CD4-positive, alpha-beta T cell (primary cell): ENCODE measurements at places on chromosomes 5 and 9. TPM values are rescaled to one million over a fixed set of nuclear protein-coding genes. Genes with fewer than 3 reads are reported as not detected.

The BTNL3 gene
- not detected for total RNA-seq

The SLC34A3 gene
- total RNA-seq, result not detected

The KIF4B gene
- total RNA-seq, result not detected

The IRX1 gene
- not detected for total RNA-seq

The MCIDAS gene
- not detected for total RNA-seq

The PCDHB15 gene
- total RNA-seq, result not detected

- peaks cover 74% of the 10 kb centered on the region for H3K27me3 ChIP-seq
- no peak overlapping the region for H3K27ac ChIP-seq
- H3K36me3 ChIP-seq, result no peaks in the 10 kb centered on the region
- H3K4me1 ChIP-seq, result peaks cover 46% of the 10 kb centered on the region
Measured at GRCh38 chr9:1051210-1051583, 1.0 kb downstream of the DMRT2 start.

DNA sequence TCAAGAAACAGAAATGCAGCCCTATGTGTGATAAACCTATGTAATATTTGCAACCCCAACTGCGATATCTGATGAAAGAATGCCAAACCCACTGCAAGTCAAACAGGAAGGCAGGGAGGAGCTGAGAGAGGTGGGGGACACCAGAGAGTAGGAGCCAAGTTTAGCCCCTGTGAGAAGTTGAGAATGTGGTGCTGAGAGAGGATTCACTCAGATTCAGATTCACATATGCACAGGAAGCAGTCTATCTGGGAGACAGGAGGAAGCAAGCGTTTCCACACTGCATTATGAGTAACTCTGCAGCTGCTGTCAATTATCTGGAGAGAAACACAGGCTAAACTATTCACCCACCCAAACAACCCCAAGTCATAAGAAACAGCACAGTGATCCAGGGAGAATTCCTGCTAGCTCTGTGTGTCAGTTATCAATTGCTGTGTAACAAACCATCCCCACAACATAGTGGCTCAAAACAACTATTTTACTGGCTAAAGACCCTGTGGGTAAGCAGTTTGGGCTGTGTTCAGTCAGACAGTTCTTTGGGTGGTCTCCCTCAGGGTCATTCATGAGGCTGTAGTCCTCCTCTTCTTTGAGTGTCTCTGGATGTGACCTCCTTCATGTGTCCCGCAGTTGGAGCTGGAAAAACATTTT lies 161.9 kb upstream of the RAI14 start:
- H3K36me3 ChIP-seq, result no peaks in the 10 kb centered on the region
- H3K4me1 ChIP-seq, result peaks cover under 1% of the 10 kb centered on the region
- H3K4me3 ChIP-seq, result no peak overlapping the region
- no peak for DNase-seq

GRCh38 chr5:35938568-35939227 lies at the start of gene CAPSL:
TSS of gene CAPSL (minus strand) at chr5:35938622. CDS start at chr5:35921120, 17,502 bp downstream.
- no peak for DNase-seq
- H3K4me1 ChIP-seq, result no peaks in the 10 kb centered on the region
- no peaks in the 10 kb centered on the region for H3K36me3 ChIP-seq
- no peaks in the 10 kb centered on the region for H3K27me3 ChIP-seq
- H3K4me3 ChIP-seq, result no peak within 1 kb of the TSS
- H3K27ac ChIP-seq, result no peak within 1 kb of the TSS

- H3K36me3 ChIP-seq, result no peaks in the 10 kb centered on the region
- no peak for DNase-seq
- H3K4me3 ChIP-seq, result no peak overlapping the region
Measured at GRCh38 chr9:72257814-72258213, 107.2 kb downstream of the ZFAND5 start.

- no peak for DNase-seq
- H3K36me3 ChIP-seq, result no peaks in the 10 kb centered on the region
- H3K4me3 ChIP-seq, result no peak overlapping the region
- no peaks in the 10 kb centered on the region for H3K4me1 ChIP-seq
- peaks cover 4% of the 10 kb centered on the region for H3K27me3 ChIP-seq
Measured at GRCh38 chr5:116032991-116033390, 719 bp downstream of the ARL14EPL start.

- H3K36me3 ChIP-seq, result no peaks in the 10 kb centered on the region
- DNase-seq, result no peak
- H3K4me3 ChIP-seq, result no peak overlapping the region
- H3K4me1 ChIP-seq, result no peaks in the 10 kb centered on the region
- H3K27ac ChIP-seq, result no peak overlapping the region
- H3K27me3 ChIP-seq, result no peaks in the 10 kb centered on the region
Measured at GRCh38 chr5:133783481-133783880, 171.1 kb upstream of the FSTL4 start.

DNA sequence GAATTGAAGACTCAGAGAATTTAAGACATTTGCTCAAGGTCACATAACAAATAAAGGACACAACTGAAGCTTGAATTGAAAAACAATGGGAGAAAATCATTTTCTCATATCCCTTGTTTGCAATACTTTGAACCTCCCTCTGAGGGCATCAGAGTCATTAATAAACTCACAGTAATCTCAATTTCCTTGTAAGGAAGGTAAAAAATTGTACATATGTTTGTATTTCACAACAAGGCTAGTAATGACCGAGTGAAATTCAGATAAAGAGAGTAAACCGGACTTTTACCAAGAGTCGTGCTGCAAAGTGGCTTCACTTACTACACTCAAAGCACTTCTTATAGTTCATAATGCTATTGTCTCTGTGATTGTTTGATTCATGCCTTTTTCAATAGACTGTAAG lies 665.0 kb downstream of the NR2F1-AS1 start:
- no peaks in the 10 kb centered on the region for H3K4me1 ChIP-seq
- H3K4me3 ChIP-seq, result no peak overlapping the region
- DNase-seq, result no peak
- H3K27me3 ChIP-seq, result no peaks in the 10 kb centered on the region

GRCh38 chr5:165620394-165620793 lies 2115.0 kb downstream of the MAT2B start:
- H3K27ac ChIP-seq, result no peak overlapping the region
- no peak for DNase-seq
- no peaks in the 10 kb centered on the region for H3K36me3 ChIP-seq
- H3K4me1 ChIP-seq, result no peaks in the 10 kb centered on the region
- H3K27me3 ChIP-seq, result no peaks in the 10 kb centered on the region

DNA sequence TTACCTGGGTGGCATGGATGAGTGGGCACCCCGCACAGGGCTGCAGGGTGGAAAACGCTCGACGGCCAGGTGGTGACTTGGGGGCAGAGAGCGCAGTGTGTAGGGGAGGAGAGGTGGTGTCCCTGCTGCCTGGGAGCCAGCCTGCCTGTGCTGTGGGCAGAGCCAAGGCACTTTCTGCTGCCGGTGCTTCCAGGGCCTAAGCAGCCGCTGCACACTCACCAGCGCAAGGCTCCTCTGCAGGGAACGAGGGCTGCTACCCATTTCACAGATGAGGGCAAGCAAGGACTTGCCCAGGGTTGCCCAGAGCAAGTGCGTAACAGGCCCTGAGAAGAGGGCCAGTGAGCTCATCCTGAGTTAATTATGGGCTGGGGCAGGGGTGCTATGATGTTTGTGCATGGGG lies 62.5 kb downstream of the CRB2 start:
- no peaks in the 10 kb centered on the region for H3K4me1 ChIP-seq
- no peaks in the 10 kb centered on the region for H3K27me3 ChIP-seq

DNA sequence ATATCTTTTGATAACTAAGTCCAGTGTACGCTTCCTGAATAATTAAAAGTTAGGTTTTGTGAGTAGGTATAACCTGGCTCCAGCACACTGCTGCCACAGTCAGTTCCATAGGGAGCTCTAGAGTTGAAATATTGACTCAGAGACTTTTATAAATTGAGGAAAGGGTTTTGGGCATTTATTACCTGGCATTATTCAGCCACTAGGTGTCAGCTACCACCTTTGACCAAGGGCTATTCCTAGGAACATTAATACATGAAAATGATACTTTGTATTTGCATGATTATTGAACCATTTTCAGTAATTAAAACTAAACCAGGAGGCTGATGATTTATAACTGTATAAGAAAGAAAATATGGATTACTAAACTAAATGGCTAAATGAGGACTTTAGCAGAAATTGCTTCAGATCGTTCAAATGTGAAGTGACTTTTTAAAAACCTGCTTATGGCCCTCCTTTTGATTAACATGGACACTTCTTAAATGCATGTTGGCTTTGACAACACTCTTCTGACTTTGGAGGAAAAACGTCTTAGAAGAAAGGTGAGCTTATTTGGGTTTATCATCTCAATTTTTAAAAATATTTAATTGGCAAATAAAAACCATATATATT lies 83.0 kb downstream of the SMC2 start:
- H3K27me3 ChIP-seq, result no peaks in the 10 kb centered on the region
- no peaks in the 10 kb centered on the region for H3K4me1 ChIP-seq
- no peak overlapping the region for H3K4me3 ChIP-seq
- no peak overlapping the region for H3K27ac ChIP-seq

- peaks cover 36% of the 10 kb centered on the region for H3K4me1 ChIP-seq
- H3K4me3 ChIP-seq, result no peak overlapping the region
- H3K36me3 ChIP-seq, result no peaks in the 10 kb centered on the region
- peaks cover 81% of the 10 kb centered on the region for H3K27me3 ChIP-seq
- no peak for DNase-seq
Measured at GRCh38 chr5:73450137-73450536, 1.6 kb upstream of the FOXD1 start.
